Naive B cell (primary cell): ENCODE measurements at places on chromosomes 3 and 15. TPM values are rescaled to one million over a fixed set of nuclear protein-coding genes. Genes with fewer than 3 reads are reported as not detected.

DNA sequence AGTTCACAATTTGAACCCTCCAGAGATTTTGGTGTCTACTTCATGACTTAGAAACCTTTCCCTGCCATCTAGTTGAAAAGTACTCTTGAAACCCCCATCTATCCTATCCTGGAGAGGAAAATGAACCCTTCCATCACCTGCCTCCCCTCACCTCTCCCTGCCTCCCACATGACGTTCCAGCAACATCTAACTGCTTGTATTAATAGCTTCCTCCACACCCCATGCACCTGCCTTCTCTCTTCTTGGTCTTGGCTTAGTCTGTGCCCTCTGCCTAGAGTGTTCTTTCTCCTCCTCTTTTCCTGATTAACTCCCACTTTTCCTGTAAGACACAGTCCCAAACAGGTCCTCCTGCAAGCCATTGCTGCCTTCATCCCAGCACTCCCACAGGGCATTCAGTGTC, 107.8 kb downstream of the LIPC start:
- H3K27ac ChIP-seq: no peak overlapping the region
- no peaks in the 10 kb centered on the region for H3K27me3 ChIP-seq
- H3K36me3 ChIP-seq: no peaks in the 10 kb centered on the region
- no peak for DNase-seq

Gene TRIM42
- polyA plus RNA-seq: not detected

Gene IP6K2
- 69.1 TPM for polyA plus RNA-seq

DNA sequence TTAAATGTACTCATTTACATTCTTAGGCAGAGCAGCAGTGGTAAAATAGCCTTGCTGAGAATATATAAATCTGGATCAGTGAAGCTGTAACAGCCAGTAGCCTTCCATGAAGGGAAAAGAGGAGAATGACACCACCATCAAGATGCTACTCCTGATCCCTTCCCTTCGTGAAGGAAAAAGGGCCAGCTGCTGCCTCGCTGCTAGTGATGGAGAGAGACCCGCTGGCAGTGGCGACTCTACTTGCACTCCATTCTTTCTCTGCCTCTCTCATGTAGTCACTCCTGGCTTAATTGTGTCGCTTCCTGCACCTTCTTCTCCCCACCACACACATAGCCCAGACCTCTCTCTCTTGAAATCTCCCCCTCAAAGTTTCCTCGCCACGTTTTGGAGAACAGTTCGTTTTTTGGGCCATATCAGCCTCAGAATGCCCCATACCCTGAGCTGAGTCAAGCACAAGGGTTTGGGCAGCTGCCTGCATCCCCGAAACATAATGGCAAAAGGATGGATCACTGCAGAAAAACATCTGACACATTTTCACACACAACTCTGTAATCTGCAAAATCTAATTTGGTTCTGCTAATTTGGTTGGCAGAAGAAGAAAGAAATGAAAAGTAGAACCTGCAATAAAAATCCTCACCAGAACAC, 460.3 kb upstream of the IL12A start:
- H3K27ac ChIP-seq: no peak overlapping the region
- no peak for DNase-seq
- no peaks in the 10 kb centered on the region for H3K4me1 ChIP-seq
- H3K27me3 ChIP-seq: no peaks in the 10 kb centered on the region
- H3K4me3 ChIP-seq: no peak overlapping the region
- no peaks in the 10 kb centered on the region for H3K36me3 ChIP-seq

Gene TPM1
- 2.4 TPM for polyA plus RNA-seq

DNA sequence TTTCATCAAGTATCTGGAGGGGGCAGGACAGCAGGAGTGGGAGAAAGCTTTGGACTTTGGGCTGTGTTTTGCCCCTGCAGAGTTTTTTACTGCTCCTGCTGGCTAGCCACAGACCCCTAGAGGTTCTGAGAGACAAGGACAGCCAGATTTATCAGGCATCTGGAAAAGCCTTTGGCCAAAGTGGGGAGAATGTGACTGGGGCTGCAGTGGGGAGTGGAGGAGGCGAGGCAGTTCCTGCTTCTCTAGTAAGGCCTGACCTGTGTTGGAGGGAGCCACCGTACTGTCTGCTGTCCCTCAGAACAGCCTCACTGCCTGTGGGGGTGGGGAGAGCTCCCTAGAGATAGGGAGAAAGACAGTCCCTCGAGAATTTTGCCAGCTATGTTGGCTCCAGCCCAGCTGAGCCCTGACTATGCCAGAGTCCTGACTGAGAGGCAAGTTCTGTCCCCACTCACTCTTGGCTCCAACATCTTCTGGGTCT, 2.2 kb downstream of the ALPK3 start:
- H3K4me3 ChIP-seq: no peak overlapping the region
- DNase-seq: no peak
- H3K36me3 ChIP-seq: no peaks in the 10 kb centered on the region
- no peak overlapping the region for H3K27ac ChIP-seq

- no peak within 1 kb of the TSS for H3K27ac ChIP-seq
- H3K27me3 ChIP-seq: no peaks in the 10 kb centered on the region
- DNase-seq: no peak
- peaks cover 14% of the 10 kb centered on the region for H3K4me1 ChIP-seq
- no peak within 1 kb of the TSS for H3K4me3 ChIP-seq
- peaks cover 7% of the 10 kb centered on the region for H3K36me3 ChIP-seq
These were observed at the start of gene STAB1 for GRCh38 chr3:52494886-52495495. Gene STAB1, plus strand, starts transcription at chr3:52495338. Its CDS starts 76 bp downstream, at chr3:52495414.

DNA sequence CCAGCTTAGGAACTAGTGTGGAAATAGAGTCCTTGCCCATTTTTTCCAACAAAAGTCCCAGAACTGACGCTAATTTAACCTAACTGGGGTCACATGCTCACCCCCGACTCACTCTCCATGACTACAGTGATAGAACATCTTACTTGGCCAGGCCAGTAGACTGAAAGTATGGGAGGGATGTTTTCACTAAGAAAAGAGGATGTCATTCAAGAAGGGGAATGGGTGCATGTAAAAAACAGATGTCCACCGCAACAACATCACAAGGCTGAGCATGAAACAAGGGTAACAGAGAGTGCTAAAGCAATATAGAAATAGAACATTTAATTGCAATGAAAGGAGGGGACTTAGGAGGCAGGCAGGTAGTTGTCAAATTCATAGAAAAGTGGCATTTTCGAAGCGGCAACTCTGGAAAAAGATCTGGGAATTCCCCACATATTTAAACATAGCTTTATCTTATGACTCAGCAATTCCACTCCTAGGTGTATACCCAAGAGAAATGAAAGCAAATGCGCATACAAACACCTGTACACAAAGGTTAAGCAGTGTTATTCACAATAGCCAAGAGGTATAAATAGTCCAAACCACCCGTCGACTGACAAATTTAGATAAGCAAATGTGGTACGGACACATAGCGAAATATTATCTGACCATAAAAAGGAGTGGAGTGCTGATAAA, 41.1 kb upstream of the UBE2E2 start:
- no peaks in the 10 kb centered on the region for H3K36me3 ChIP-seq
- no peaks in the 10 kb centered on the region for H3K27me3 ChIP-seq
- no peak for DNase-seq
- peaks cover 24% of the 10 kb centered on the region for H3K4me1 ChIP-seq
- H3K27ac ChIP-seq: no peak overlapping the region

- peak; percentile 20 for DNase-seq
- H3K27ac ChIP-seq: peak overlapping the region; percentile 98
- peak overlapping the region; percentile 97 for H3K4me3 ChIP-seq
- peaks cover 61% of the 10 kb centered on the region for H3K4me1 ChIP-seq
These were observed 897 bp upstream of the TLE3 start for GRCh38 chr15:70098461-70099166.

DNA sequence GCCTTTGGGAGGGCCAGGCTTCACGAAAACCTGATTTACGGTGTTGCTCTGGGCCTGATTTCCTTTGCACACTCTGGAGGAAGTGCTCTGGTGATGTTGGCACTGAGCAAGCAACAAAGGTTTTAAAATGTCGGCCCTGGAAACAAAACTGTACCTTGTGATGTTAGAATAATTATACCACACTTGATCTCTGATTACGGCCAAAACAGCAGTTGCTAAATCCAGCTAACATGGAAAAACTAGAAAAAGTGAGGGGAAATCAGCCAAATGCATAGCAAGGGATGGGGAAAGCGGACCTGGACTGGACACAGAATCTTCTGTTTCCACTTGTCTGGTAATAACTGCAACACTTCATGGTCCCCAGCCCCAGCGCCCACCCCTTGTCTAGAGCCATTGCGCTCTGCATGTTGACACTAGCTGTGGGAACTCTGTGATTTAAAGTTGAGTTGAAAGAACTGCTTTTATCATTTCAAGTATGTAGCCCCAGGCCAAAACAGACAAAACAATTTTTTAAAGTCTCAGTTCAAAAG, 120.1 kb downstream of the VGLL4 start:
- H3K4me1 ChIP-seq: no peaks in the 10 kb centered on the region
- no peak overlapping the region for H3K4me3 ChIP-seq
- peak overlapping the region; percentile 2 for H3K27ac ChIP-seq
- H3K27me3 ChIP-seq: no peaks in the 10 kb centered on the region
- no peak for DNase-seq

Gene SI
- not detected for polyA plus RNA-seq

Gene GOLGA8T
- not detected for polyA plus RNA-seq

Gene CCR9
- polyA plus RNA-seq: 2.0 TPM

GRCh38 chr3:196621611-196622010, 17.9 kb upstream of the NRROS start:
- no peak overlapping the region for H3K4me3 ChIP-seq
- H3K4me1 ChIP-seq: peaks cover 14% of the 10 kb centered on the region
- DNase-seq: no peak
- H3K27ac ChIP-seq: peak overlapping the region; percentile 56
- H3K36me3 ChIP-seq: no peaks in the 10 kb centered on the region

DNA sequence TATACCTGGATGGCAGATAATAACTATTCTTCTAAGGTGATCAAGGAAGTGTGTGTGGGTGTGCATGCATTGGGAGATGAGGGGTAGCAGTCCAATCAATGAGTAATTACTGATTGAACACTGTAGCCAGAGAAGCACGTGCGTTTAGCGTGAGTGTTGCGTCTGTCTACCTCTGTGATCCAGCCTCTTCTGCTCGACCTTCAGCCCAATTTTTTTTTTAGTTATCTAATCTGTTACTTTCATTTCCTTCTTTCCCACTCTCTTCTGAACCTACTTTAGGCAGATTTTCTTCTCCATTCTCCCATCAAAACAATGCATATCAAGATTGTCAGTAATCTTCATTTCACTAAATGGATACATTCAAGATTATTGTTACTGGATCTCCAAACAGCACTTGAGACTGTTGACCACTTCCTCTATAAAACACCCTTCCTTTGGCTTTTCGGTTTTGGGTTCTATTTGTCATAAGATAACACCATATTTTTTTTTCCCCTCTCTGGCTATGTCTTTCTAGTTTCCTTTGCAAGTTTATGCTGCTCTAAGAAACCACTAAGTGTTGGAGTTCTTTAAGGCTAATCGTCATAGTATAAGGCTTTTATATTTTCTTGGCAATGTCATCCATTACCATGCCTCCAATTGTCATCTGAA, 41.0 kb downstream of the MCTP2 start:
- H3K27me3 ChIP-seq: no peaks in the 10 kb centered on the region
- peaks cover 13% of the 10 kb centered on the region for H3K4me1 ChIP-seq
- no peak overlapping the region for H3K27ac ChIP-seq

DNA sequence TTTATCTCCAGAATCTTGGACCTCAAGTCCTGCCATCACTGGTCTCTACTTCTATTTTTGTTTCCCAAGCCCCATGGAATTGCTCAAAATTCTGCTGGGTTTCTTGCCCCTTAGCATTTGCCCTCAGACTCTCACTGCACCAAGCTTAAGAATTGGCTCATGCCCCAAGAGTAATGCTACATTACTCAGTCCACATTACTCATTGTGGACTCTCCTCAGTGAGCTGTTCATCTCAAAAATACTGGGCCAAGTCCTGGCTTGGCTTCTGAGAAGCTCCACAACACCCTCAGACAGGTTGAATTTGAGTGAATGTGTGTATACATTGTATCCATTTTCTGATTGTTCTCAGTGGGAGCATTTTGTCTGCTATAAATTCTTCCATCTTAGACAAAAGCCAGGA, 364.4 kb upstream of the ARHGEF26 start:
- no peaks in the 10 kb centered on the region for H3K27me3 ChIP-seq
- no peaks in the 10 kb centered on the region for H3K4me1 ChIP-seq
- no peaks in the 10 kb centered on the region for H3K36me3 ChIP-seq
- no peak overlapping the region for H3K27ac ChIP-seq

Gene TTBK2
- 10.4 TPM for polyA plus RNA-seq

DNA sequence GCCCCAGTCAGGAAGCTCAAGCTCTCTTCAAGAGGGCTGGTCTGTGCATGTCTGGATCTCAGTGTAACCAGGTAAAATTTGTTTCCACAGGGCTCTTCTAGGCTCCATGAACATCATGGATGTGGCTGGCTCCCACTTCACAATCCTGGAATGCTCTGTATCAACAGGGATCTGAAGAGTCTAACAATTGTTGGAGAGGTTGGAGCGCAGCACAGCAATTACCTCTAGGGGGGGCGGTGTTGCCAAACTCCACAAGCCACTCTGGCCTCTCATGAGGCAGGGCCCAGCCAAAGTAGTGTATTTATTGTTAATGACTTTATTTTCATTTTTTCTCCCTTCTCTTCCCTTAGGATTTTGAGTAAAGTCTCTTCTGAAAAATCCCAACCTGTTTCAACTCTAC, 6.1 kb upstream of the EIF2B5 start:
- no peak for DNase-seq
- H3K4me3 ChIP-seq: no peak overlapping the region
- H3K27ac ChIP-seq: no peak overlapping the region
- H3K36me3 ChIP-seq: no peaks in the 10 kb centered on the region
- H3K4me1 ChIP-seq: peaks cover 4% of the 10 kb centered on the region
- no peaks in the 10 kb centered on the region for H3K27me3 ChIP-seq

- H3K27me3 ChIP-seq: peaks cover 8% of the 10 kb centered on the region
- DNase-seq: no peak
- H3K4me1 ChIP-seq: no peaks in the 10 kb centered on the region
- H3K4me3 ChIP-seq: no peak overlapping the region
- H3K27ac ChIP-seq: no peak overlapping the region
These were observed 69.7 kb upstream of the DCBLD2 start for GRCh38 chr3:98971169-98971681.

Gene XCR1
- not detected for polyA plus RNA-seq

GRCh38 chr3:181383760-181384159, 328.0 kb upstream of the SOX2 start:
- H3K4me3 ChIP-seq: no peak overlapping the region
- H3K4me1 ChIP-seq: no peaks in the 10 kb centered on the region
- no peaks in the 10 kb centered on the region for H3K36me3 ChIP-seq
- H3K27ac ChIP-seq: no peak overlapping the region
- no peaks in the 10 kb centered on the region for H3K27me3 ChIP-seq

Gene FGF7
- not detected for polyA plus RNA-seq

Gene C3orf49
- not detected for polyA plus RNA-seq

Gene STOML1
- 9.4 TPM for polyA plus RNA-seq

Gene SAXO2
- 2.4 TPM for polyA plus RNA-seq

DNA sequence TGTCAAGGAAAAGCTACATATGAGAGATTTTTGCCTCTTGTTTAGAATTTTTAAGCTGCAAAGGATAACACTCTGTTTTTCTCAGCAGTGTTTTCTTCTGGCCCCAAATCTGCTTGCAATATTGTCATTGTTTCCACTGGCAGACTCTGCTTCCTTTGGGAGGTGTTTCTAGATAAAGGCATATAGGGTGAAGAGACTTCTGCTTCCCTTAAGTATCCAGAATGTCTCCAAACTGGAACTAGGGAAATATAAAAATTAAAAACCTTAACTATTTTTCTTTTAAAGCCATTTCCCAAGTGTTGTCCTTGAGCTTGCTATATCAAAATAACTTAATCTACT, 225.8 kb downstream of the CGGBP1 start:
- no peak overlapping the region for H3K27ac ChIP-seq
- H3K36me3 ChIP-seq: no peaks in the 10 kb centered on the region
- DNase-seq: no peak
- H3K27me3 ChIP-seq: no peaks in the 10 kb centered on the region

GRCh38 chr3:172102883-172103310, 63.5 kb downstream of the FNDC3B start:
- no peak for DNase-seq
- no peak overlapping the region for H3K4me3 ChIP-seq
- no peak overlapping the region for H3K27ac ChIP-seq
- peaks cover 25% of the 10 kb centered on the region for H3K4me1 ChIP-seq
- H3K27me3 ChIP-seq: peaks cover 57% of the 10 kb centered on the region
- peaks cover 4% of the 10 kb centered on the region for H3K36me3 ChIP-seq

Gene CLSTN2
- polyA plus RNA-seq: not detected
